NCI-H446 treated with DMSO at 0.1 percent for 48 hours (cell line): ENCODE measurements at places on chromosomes 1 and 21.

GRCh38 chr1:11337580-11338073 lies 64.6 kb downstream of the UBIAD1 start:
- DNase-seq: peak; percentile 42

GRCh38 chr21:35227786-35228185 lies 178.7 kb upstream of the RUNX1 start:
- no peak for DNase-seq

- DNase-seq: no peak
These were observed 108.2 kb downstream of the CLEC20A start for GRCh38 chr1:178388418-178389145.

GRCh38 chr1:91763252-91763651 lies 122.7 kb downstream of the TGFBR3 start:
- DNase-seq: no peak

- peak; percentile 4 for DNase-seq
These were observed 18.5 kb downstream of the SH3BP5L start for GRCh38 chr1:248807067-248807737.

- DNase-seq: peak; percentile 58
These were observed 139.7 kb downstream of the TSEN15 start for GRCh38 chr1:184191181-184191621.

GRCh38 chr1:3775490-3776230 lies 3.1 kb downstream of the SMIM1 start:
- no peak for DNase-seq

- DNase-seq: no peak
These were observed 1.4 kb upstream of the PIK3R3 start for GRCh38 chr1:46133781-46134350.

DNA sequence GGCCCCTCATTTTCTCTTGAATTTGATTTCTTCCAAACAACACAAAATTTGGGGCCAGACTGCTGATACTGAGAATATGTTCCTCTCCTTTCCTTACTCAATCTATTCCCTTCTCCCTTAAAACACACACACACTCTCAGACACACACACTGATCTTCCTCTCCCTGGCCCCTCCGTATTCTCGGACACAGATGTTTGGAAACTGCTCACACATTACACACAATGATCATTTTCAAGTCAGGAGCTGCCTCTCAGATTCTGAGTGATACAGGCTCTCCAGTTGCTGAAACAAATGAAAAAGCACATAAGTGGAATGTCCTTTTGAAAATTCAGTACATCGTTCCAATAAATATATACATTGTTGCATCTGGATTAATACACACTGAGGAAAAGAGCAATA lies 161.3 kb downstream of the CLEC20A start:
- no peak for DNase-seq

- no peak for DNase-seq
These were observed 63.0 kb upstream of the RGS7 start for GRCh38 chr1:241419986-241420385.

DNA sequence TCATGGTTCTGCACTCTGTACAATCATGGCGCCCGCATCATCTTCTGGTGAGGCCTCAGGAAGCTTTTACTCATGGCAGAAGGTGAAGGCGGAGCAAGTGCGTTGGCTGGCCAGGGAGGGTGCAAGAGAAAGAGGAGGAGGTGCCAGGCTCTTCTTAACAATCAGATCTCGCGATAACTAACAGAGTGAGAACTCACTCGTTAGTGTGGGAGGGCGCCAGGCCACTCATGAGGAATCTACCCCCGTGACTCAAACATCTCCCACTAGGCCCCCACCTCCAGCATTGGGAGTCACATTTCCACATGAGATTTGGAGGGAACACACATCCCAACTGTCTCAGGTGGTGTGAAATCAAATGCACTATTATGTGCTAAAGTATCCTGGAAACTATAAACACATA lies 220.2 kb upstream of the CSF3R start:
- DNase-seq: no peak

DNA sequence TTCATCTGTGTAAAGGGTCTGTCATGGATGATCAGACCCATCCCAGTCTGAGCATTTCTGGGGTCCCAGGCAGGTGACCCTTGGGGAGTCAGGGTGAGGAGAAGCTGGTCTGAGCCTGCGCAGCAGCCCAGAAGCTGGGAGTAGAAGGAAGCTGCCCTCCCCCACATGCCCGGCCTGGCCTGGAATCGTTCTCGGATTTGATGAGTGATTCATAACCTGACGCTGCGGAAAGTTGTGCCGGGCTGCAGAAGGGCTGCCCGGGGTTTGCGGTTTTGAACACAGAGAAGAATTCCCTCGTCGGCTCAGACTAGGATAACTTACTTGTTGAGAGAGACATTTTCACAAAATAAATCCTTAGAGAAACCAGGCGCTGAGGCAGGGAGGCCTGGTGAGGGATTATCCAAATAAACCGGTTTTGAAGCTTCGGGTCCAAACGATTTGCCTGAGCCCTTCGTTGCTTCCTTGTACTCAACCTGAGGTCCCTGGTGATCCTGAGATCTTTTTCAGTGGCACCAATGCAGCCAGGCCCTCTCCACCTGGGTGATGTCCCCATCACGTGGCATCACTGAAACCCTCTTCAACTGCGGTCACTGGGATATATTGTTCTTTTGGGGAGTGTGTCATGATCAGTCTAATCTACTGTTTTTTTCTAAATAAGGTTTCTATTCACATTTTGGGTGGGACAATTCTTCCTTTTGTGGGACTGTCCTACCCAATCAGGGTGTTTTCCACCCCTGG lies 29.2 kb downstream of the EPHB2 start:
- DNase-seq: no peak

DNA sequence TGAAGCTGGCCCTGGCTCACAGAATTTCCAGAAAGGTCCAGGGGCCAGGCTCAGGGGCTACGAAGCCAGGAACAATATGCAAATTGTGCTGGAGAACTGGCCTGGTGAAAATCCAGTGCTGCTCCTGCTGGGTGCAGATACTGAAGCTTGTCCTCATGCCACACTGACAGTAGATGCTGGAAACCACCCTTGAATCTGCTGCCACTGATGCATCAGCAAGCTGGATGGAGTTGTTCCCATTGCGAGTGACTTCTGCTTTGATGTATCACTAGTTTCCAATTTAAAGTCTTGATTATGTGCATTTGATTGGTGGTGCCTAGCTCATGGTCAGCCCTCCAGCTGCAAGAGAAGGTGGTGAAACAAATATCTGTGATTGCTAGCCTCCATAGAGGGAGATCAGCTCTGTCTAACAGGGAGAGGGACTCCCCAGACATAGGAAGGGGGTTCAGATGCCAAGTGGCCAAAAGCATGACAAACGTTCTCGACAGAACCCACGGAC lies 11.0 kb upstream of the KIAA0040 start:
- peak; percentile 13 for DNase-seq

- DNase-seq: no peak
These were observed 123.6 kb upstream of the LHX8 start for GRCh38 chr1:75010547-75010946.
